ENCODE measurements at places on chromosomes 1 and 21. TPM values are rescaled to one million over a fixed set of nuclear protein-coding genes. Genes with fewer than 3 reads are reported as not detected.

DNA sequence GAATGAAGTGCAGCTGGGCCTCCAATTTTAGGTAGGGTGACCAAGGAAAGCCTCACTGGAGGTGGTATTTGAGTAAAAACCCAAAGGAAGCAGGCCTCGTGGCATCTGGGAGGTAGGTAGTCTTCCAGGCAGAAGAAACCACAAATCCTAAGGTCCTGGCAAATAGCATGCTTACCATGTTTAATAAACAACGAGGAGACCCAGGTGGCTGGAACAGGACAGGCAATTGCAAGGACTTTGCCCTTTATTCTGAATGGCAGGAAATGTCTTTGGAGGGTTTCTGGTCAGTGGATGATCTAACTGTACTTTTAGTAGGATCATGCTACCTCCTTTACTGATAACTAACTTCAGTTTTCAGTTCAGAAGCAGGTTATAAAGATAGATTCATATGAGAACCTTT, 52.2 kb downstream of the EPB41 start:
- no peaks in the 10 kb centered on the region for H3K27me3 ChIP-seq
- no peak overlapping the region for H3K4me3 ChIP-seq
- no peaks in the 10 kb centered on the region for H3K36me3 ChIP-seq
- no peak for DNase-seq

GRCh38 chr1:1996207-1996651, 7.4 kb downstream of the CFAP74 start:
- H3K27ac ChIP-seq, result no peak overlapping the region
- peak; percentile 64 for DNase-seq
- H3K36me3 ChIP-seq, result no peaks in the 10 kb centered on the region

DNA sequence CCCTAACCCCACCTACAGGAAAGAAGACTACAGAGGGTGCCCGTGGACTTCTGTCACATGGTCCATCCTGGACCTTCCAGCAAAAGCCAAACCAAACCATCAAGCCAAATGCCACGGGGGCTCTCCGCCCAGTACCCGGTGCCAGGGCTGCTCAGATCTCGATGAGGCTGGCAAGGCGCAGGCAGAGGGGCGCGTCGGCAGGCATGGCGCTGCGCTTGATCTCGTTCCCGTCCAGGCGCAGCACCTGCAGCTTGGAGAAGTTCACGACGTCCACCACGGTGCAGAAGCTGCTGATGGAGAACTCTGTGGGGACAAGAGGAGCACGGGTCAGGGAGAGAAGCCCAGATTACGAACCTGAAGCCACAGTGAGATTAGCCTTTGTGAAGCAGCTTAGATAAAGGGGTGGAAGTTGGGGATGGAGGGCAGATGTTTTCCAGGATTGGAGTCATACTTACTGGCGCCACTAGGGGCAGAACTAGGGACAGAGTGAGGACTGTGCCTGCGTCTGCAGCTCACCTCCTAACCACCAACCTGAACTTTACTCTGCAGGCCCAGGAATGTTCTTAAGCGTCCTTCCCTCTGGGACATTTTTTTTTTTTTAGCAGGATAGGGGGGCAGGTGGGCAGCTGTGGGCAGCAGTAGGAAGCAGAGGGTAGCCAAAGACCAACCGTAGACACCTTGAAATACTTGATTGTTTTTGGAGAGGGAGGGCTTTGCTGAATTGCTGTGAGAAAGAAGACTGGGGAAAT, 8.6 kb downstream of the FMOD start:
- peak; percentile 56 for DNase-seq
- H3K4me3 ChIP-seq, result no peak overlapping the region
- peaks cover 10% of the 10 kb centered on the region for H3K27me3 ChIP-seq
- peaks cover 11% of the 10 kb centered on the region for H3K4me1 ChIP-seq

DNA sequence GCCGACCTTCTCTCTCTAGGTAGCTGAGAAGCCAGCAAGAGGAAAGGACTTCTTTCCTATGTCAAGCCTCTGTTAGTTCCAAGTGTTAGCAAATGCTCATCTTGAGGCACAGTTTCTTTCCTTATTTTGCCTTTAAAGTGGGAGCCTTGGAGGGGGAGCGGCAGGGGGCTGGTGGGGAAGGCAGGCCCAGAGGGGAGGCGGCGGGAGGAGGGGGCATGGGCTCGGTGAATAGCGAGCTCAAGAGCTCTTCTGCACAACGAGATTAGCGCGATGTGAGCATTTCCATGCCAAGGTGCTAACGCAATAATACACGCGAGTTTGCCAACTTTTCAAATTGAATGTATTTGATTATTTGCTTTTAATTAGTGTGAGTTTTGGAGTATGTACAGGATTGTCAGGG, 372.6 kb downstream of the RPS6KC1 start:
- H3K36me3 ChIP-seq, result no peaks in the 10 kb centered on the region
- no peak for DNase-seq

DNA sequence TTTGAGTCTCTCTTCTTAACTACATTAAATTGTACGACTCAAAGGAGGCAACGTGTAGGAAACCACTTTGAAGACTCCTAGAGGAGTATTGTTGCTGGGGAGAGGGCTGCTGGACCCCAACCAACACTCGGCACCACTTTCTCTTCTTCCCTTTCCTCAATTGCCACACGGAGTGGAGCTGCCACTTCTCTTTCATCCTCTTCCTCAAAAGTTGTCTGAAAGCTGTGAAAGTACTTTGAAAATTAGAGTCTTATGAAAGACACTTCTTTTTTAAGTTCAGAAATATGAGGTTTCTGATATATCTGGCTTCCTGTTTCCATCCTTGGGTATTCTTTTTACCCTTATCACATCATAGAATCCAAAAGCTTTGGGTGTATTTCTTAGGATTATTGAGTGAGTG, 59.5 kb downstream of the MRPS6 start:
- no peak overlapping the region for H3K4me3 ChIP-seq
- no peaks in the 10 kb centered on the region for H3K27me3 ChIP-seq
- no peak for DNase-seq
- H3K27ac ChIP-seq, result no peak overlapping the region
- peaks cover 16% of the 10 kb centered on the region for H3K36me3 ChIP-seq
- peaks cover 25% of the 10 kb centered on the region for H3K4me1 ChIP-seq

NBPF10 gene
- total RNA-seq, result 1.8 TPM

COL18A1 gene
- total RNA-seq, result 85.6 TPM

KRTAP7-1 gene
- not detected for total RNA-seq

NBPF6 gene
- not detected for total RNA-seq

SYPL2 gene
- total RNA-seq, result 57.3 TPM

KCNQ4 gene
- 6.3 TPM for total RNA-seq

OR6N1 gene
- not detected for total RNA-seq

LCE3E gene
- total RNA-seq, result not detected

RAP1GAP gene
- total RNA-seq, result 0.62 TPM

Data from muscle of leg (tissue), 16 donors.